ENCODE measurements at places on chromosomes 3 and 15.

- no peak for DNase-seq
Measured at GRCh38 chr15:50057196-50057595, 61.8 kb downstream of the ATP8B4 start.

DNA sequence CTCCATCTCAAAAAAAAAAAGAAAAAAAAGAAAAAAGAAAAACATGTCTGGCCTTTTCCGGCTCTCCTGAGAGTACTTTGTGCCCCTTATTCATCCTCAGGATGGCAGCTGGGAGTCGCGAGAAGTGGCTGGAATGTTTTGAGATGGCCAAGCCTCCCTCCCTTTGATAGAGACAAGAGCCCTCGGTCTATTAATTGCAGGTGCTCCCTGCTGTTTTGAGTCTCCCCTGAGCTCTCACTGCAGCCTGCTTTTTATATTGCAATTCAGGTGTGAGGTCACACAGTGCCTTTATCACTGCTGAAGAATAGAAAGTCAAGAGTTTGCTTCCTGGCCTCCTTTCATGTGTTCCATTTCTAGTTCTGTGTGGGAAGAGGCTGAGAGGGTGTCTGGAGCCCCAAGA is 10.9 kb downstream of the CA12 start:
- no peak for DNase-seq

DNA sequence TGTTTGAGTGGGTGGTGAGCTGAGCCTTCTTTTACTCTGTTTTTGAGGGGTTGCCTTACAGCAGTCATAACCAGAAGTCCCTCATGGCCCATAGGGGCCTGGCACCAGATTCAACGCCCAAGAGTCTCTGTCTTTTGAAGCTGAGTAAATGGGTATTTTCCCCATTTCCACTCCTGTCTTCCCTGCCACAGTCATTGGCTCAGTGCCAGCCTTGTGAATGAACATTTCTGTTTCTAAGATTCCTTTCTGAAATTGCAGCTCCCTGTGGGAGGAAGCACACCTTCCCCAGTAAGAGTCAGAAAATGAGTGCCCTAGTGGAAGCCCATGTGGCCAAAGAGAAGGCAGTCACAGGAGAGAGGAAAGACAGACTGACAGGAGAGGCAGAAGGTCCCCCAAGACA is 43.7 kb upstream of the POLR2M start:
- no peak for DNase-seq

DNA sequence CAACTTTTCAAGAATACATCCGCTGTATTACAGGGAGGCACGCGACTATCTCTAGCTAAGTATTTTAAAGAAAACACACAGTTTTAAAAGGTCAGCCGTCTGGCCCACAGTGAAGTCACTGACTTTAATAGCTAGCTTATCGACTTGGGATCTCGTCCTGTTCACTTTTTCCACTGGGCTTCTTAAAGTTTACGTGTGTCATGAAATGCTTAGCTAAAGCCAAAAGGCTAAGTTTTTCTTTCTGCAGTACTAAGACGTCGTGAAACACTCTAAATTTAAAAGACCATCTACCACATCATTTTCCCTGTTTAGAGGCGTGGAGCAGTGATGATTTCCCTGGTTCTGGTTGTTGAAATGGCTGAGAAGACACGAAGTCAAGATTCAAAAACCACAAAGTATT is 27.1 kb downstream of the LRIG1 start:
- DNase-seq: no peak

GRCh38 chr3:8183627-8184026 is 318.0 kb upstream of the LMCD1 start:
- DNase-seq: no peak

DNA sequence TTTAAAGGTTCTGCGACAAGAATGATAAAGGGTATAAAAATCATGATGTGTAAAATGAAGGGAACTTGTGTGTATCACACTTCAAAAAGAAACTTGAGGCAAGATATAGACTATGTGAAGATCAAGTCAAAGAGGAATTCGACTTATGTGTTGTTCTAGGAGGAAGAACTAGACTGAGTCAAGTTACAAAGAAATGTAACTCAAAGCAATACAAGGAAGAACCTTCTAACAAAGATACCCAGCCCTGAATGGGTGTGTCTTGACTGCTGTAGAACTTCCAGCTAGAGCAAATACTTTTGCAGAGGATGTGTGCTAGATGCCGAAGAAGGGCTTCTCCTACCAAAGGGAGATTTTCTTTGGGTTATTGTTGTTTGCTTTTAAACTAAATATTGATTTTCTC is 2.4 kb downstream of the SLC49A4 start:
- DNase-seq: no peak

GRCh38 chr3:189561256-189561655 is 69.9 kb upstream of the TP63 start:
- no peak for DNase-seq

DNA sequence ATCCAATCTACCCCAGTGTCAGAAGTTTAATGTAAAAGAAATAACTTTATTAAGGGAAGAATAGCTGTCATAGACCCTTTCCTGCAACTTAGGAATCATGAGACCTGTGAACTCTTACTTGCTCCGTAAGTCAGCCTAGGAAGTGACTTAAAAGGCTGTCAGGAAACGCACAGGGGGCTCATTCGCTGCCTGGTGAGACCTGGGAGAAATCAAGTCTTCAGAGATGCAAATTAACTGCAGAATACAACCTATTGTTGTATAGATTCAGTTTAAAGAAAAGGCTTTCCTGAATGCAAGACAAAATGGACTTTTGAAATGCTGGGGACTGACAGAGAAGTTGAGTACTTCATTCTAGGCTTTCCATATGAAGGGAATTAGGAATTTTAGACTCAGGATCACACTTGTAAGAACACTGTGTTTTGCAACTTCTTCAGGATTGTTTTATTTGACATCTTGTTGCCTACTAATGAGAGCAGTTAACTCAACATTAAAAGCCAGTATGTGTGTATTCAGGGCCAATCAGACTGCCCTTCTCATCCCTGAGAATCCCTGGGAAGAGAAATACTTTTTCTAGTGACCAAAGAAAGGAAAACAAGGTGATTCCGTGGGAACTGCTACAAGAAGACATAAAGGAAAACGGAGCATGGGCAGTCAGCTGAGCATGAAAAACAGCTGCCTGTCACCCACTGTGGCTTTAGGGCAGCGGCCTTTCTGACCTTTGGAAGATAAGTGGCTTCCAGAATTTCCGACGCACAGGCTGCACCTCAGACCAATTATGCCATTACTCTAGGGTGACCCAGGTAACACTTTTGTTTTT is 18.5 kb upstream of the DPPA4 start:
- DNase-seq: no peak

DNA sequence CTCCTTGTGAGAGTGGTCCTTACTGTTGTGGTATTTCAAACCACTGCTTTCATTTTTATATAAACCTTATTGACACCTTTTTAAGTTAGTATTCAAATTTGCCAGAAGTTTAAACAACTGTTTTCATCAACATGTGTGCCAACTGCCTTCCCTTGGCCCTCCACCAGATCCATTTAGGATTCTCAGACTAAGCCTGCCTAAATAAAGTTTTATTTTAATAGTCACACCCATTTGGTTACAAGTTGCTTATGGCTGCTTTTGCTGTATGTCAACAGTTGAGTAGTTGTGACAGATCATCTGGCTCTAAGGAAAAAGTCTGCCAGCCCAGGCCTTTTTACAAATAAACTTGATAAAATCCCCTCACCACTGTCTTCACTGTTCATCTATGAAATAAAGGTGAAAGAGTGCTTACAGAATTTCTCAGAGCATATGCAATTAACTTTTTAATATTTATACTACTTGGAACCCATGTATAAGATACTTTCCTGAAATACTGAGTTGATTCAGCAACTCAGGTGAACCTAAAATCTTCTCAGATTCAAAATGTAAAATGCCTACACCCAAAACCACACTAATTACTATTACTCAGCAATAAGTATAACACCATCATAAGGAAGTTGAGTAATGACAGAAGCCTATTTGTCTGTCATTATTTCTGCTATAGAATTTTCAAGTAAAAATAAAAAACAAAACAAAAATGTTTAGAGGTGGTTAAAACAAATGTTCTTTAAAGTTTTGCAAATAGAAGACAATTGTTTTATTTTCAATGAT is 35.1 kb downstream of the PEAK1 start:
- no peak for DNase-seq

DNA sequence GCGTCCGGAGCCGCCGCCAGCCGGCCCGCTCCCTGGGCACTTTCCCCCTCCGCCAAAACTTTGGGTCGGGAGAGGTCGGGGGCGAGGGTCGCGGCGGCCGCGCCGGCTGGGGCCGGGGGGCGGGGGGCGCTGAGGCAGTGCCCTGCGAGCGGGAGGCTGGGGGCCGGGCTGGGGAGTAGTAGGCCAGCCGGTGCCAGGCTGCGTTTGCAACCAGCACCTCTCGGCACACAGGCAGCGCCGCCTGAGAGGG is 452 bp downstream of the BBX start:
- DNase-seq: no peak

GRCh38 chr3:88807491-88808105 is 299.8 kb upstream of the EPHA3 start:
- no peak for DNase-seq

DNA sequence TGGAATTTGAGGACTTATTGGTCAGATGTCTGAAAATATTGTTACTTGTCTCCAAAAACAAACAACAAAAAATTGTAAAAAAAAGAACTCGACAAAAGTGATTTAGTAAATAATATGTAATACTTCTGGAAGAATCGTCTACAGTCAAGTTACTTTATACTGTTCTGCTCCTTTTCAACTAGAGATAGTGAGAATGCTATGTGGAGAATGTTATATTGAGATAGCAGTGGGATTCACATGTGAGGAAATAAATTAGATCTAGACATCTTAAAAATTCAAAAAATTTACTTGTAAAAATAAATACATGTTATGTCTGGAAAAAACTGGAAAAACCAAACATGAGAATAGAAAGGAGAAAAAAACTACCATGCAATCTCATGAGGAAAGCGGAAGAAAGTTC is 64.9 kb downstream of the SGO1 start:
- DNase-seq: no peak

- no peak for DNase-seq
Measured at GRCh38 chr3:71392251-71392650, 191.3 kb downstream of the FOXP1 start.

GRCh38 chr3:57596495-57597126 is 533 bp downstream of the ARF4 start:
- DNase-seq: no peak

GRCh38 chr15:100909565-100909964 is 9.6 kb upstream of the LRRK1 start:
- no peak for DNase-seq

- no peak for DNase-seq
Measured at GRCh38 chr3:26208201-26208600, 414.4 kb upstream of the LRRC3B start.

DNA sequence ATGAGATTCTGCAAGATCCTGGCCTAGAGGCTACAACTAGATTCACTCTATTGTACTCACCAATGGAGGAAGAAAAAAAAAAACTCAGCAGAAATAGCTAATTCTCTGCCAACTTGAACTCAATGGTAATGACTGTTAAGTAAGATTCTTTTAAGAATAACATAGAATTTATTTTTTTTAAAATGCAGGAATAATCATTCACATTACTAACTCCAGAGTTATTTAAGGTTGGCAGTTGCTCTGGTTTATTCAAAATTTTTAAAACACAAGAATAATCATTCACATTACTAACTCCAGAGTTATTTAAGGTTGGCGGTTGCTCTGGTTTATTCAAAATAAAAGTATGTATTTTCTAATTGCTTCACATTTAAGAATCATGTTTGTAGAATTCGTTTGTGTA is 1071.9 kb downstream of the IGSF11 start:
- DNase-seq: no peak

DNA sequence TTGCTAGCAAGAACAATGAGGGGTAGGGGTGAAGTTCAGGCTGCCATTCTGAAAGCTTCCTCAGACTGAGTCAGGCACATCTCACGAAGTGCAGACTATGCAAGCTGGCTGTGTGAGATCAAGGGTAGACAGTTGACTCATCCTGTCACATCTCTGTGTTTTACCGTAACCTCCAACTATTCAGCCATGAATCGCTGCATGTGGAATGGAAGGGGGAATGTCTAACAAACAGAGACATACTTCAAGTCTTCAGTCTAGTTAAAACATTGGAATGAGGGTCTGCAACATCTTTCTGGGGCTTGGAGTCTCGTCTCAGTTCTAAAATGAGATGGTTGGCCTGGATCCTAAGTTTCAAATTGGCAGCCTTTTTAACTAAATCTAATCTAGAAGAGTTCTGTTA is 25.9 kb downstream of the AGTR1 start:
- DNase-seq: no peak

- no peak for DNase-seq
Measured at GRCh38 chr15:84599906-84600305, 903 bp upstream of the ZSCAN2 start.

DNA sequence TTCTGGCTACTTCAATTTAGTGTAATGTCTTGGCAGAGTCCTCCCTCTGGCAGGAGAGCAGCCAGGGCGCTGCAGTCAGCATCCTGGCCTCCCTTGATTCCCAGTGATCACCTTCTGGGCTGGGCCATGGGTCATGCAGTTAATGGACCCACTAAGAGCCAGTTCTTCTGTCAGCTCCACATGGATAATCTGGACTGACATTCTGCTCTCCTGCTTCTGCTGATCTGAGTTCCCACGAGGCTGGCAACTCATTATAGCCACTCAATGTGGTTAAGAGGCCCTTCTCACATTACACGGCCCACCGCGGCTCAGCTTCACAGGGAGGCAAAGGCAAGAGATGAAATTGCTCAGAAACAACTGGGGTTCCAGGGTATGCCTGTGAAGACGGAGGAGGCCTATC is 94.0 kb downstream of the WDR76 start:
- no peak for DNase-seq

Data from stimulated activated CD4-positive, alpha-beta T cell treated with anti-CD3 and anti-CD28 coated beads, Interleukin-1b, Interleukin-23, amount 100 ng/mL, for 1 hour (primary cell).